ENCODE measurements at places on chromosomes 5 and 9.

- DNase-seq = no peak
These were observed 863 bp upstream of the LIFR start for GRCh38 chr5:38557308-38557710.

DNA sequence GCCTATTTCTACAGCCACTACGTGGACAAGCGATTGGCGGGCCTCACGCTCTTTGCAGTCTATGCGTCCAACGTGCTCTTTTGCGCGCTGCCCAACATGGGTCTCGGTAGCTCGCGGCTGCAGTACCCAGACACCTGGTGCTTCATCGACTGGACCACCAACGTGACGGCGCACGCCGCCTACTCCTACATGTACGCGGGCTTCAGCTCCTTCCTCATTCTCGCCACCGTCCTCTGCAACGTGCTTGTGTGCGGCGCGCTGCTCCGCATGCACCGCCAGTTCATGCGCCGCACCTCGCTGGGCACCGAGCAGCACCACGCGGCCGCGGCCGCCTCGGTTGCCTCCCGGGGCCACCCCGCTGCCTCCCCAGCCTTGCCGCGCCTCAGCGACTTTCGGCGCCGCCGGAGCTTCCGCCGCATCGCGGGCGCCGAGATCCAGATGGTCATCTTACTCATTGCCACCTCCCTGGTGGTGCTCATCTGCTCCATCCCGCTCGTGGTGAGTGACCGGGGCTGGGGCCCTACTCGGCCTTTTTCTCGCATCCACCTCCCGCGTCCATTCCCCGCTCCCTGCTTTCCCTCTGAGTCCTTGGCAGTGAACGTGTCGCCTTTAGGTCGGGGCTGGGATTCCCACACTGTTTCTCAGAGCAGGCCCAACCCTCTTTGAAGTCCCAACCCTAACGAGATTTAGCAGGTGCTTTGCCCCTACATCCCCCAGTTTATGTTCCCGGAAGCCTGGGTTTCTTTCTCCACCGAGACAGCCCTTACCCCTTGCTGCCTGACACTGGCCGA is 1.8 kb downstream of the PTGER4 start:
- DNase-seq = no peak

DNA sequence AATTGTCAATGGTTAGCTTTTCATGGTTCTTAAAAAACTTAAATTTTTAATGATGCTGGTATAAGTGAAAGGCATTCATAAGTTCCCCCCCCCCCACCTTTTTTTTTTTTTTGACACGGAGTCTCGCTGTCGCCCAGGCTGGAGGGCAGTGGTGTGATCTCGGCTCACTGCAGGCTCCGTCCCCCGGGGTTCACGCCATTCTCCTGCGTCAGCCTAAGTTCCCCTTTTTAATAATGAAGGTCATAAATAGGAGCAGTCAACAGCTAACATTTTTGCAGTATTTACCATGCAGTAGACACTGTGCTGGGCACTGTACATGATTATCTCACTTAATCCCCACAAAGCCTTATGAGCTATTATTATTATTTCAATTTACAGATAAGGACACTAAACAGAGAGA is 556.3 kb downstream of the PDE4D start:
- DNase-seq = no peak

DNA sequence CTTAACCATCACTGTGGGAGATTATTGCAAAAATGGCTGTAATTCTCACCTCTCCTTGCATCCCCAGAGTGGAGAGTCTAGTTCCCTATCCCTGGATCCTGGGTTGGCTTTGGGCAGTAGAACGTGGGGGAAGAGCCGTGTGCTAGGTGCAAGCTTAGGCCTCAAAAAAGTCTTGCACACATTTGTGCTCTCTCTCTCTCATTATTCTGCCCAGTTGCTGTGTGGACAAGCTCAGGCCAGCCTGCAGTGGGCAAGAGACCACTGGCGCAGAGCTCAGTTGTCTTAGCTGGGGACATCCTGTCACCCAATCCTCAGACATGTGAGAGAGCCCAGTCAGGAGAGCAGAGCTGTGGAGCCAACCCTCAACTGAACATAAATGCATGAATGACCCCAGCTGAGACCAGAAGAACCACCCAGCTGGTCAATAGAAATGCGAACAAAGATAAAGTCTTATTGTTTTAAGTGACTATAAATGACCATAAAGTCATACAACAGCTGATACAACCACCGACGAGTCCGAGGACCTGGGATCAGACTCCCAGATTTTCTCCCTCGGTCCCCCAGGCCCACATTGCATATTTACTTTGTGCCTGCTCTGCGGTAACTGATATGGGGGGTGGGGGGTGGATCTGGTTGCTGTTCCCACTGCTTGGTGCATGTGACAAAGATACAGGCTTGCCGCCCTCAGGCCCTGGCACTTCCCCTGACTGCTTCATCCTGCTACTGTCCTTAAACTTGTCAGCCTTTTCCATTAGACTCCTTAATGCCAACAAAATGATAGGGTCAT is 166.4 kb upstream of the MVB12B start:
- no peak for DNase-seq

DNA sequence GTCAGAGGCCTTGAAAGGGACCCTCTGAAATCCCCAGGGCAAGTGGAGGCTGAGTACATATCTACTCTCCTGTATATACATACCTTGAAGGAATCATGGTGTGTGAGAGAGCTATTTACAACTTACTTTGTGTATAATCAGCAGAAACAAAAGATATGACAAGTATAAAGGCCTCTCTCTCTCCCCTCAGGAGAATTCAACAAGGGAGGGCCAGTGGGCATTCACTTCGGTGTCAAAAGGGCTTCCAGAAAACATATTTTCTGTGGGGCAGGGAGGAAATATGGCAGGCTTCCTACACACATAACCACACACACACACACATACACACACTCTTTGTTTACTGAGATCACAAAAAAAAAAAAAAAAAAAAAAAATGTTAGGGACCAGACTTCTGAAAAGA is 181.7 kb downstream of the BNC2 start:
- no peak for DNase-seq

- DNase-seq = no peak
These were observed 77.8 kb downstream of the FSTL4 start for GRCh38 chr5:133534566-133534965.

DNA sequence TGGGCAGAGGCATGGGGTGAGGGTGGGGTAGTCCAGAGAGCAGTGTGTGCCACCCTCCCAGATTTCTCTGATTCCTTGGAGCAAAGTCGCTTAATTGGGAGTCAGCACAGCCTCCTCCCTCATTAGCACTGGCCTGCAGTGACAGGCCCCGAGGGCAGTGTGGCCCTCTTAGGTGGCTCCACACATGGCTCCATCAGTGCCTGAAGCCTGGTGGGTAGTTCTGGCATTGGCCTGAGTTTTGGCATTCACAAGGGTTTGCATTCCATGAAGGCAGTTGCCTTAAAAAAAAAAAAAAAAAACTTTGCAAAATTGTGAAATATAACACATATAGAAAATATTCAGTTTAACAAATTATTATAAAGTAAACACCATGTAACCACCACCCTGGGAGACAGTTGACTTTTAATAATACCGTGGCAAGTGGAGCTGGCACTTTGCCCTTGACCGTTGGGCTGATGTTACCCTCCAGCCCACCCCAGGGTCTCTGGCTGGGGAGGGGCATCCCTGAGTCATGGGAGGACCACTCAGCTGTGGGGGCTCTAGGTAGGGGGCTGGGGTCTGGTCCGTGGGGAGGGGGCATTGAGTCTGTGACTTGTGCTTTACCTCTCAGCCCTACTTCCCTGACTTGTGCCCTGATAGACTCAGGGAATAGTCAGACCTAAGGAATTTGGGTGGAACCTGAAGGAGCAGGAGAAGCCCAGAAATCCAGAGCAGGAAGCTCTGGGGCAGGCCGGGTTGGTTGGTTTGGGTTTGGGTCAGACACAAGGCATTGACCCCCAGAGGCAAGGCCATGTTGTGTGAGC is 51.3 kb upstream of the PITX1 start:
- DNase-seq = no peak

GRCh38 chr5:2018390-2018724 is 135.6 kb upstream of the IRX4 start:
- no peak for DNase-seq

DNA sequence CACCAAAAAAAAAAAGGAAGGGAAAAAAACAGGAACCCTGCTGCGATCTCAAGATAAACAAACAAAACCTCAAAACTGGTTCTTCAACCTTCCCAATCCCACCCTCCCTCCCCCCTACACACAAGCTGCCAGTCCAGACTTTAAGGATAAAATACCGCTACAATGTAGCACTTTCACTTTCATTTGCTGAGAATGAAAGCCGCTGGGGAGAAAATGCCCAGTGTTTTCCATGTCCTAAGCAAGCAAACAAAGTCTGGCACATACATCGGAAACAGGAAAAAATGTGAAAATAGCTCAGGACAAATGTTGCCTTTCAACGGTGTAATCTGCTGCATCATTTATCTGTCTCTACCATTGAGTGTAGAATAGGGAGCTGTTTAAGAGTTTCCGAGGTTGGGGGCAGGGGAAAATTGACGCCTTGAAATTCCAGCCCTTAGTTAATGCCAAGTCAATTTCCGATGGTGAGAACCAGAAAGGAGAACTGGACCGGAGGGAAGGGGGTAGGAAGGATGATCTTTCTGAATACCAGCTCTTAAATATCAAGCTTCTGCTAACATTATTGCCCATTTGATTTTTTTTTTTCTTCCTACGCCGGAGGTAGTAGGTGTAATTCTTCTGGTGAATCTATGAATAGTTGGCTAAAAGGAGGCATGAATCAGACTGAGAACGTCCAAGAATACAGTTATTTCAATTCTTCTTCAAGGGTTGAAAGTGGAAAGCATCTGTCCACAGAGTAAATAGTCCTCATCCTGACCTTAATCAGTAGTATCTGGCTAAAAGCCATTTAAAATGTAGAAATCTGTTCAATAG is 1.2 kb upstream of the ADAMTS6 start:
- DNase-seq = no peak

DNA sequence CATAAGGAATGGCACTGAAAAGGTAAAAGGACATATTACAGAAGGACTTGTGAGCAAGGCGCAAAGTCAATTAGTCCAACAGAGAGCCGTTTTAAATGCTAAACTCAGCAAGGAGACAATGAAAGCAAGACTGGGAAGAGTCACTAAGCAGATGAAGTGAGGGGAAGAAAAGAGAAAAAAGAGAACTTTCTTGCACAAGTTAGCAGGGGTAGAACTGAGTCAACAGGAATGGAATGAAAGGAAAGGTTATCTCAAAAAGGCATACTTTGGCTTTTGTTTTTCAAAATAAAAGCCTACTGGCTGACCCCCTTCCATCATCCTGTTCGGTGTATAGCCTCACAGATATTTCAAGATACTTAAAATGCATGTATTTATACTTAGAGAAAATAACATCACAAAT is 75.0 kb downstream of the NR6A1 start:
- no peak for DNase-seq

DNA sequence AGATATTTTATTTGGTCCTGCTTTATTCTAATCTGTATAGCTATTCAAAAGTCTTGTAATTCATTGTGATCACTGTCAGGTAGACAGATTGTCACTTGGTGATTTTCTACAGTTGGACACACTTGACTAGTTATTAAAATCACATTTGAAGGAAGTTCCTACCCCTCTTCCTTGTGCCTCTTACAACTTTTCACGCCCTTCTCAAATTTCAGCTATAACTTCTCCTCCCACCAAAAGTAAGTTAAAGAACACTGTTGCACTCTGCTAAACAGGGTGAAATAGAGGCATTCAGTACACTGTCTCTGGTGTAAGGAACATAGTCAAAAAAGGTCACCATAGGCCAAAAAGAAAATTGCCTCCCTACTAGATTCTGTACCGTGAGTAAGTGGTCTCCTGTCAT is 142.1 kb upstream of the POU5F2 start:
- no peak for DNase-seq

DNA sequence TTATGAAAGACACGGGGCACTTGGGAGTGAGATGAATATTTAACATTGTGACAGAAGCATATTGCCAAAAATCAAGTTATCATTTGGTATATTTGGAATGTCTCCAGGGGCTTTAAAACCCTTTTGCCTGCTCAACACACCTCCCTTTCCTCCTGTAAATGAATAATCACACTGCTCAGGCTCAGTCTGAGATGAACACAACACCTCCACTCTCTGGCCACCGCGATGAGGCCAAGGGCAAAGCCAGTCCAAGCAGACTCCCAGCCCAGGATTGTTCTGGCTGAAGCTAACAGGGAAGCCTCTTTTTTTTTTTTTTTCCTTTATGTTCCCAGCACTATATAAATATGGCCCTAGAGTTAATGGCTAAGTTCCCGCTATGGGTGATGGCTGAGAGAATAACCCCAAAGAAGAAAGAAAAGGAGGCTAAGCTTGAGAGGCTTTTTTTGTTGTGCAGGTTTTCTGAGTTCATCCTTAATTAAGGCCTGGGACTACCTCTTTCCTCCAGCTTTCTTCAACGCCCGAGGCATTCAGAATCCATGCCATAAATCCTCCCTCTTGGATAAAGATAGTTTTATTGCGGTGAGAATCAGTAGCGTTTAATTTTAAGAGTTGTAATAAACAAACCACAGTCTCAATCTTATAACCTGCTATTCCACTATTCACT is 10.5 kb upstream of the ERAP1 start:
- DNase-seq = no peak

GRCh38 chr5:99878830-99879229 is 656.3 kb upstream of the FAM174A start:
- no peak for DNase-seq

DNA sequence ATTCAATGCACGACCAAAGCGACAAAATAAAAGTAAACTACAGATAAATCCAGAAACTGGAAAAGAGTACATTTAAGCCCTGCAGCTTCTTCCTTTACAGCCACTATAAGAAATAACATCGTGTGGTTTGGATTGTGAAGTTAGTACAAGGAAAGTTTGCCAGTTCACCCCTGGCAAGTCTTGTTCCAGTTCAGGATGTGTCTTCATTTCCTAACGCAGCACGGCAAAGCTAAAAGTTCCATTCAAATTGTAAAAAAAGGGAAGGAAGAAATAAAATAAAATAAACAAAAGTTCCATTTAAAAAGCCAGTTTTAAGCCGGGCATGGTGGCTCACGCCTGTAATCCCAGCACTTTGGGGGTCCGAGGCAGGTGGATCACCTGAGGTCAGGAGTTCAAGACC is 83.3 kb upstream of the RETREG1 start:
- no peak for DNase-seq

GRCh38 chr9:106020186-106020585 is 325.8 kb downstream of the TMEM38B start:
- DNase-seq = no peak

DNA sequence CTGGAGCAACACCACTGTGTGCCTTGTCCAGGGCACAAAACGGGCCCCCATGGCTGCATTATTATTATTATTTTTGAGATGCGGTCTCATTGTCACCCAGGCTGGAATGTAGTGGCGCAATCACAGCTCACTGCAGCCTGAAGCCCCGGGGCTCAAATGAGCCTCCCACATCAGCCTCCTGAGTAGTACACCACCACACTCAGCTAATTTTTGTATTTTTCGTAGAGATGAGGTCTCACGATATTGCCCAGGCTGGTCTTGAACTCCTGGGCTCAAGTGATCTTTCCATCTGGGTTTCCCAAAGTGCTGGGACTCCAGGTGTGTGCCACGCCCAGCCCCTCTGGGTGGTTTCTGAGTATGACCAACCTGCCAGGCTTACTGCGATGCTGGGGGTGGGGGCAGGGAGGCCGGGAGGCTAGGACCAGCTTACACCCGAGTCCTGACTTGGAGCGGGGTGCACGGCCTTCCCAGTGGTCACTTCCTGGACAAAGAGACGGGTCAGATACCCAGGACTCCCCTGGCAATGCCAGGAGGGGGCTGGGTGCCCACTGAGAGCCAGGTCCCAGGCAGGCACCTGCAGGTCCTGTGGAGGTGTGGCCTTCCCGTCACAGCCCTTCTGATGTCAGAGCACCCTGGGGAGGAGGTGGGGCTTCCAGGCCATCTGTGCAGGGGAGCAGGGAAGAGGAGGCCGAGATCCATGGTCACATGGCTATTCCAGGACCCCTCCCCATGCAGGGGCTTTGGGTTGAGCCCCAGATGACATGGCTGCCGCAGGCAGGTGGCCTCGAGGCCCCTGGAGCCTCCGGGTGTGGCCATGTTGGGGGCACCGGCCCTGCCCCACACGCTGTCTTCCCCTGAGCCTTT is 8.3 kb upstream of the NRARP start:
- DNase-seq = no peak

Measured in right atrium auricular region (tissue), 2 donors.